ENCODE measurements at places on chromosomes 3 and 15.

- no peak for DNase-seq
These were observed 287.0 kb downstream of the SI start for GRCh38 chr3:164791263-164791662.

GRCh38 chr3:187186801-187187421, 10.4 kb upstream of the RTP1 start:
- no peak for DNase-seq

DNA sequence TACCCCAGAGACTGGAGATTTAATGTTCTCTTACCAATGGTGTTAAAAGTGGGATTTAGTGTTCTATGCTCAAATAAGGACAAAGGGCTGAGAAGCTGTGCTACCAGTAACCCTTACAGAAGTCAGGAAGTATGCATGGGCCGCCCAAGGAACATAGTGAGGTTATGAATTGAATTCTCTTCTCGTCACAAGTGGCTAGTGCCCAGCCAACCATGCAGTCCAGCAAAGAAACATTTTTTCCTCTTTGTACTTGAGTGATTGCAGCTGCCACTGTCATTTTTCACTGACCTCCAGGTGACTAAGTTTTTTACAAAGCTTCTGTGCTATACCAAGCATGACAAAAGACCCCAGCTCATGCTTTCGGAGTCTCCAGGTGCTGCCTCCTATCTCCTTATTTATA, 110.6 kb upstream of the DCBLD2 start:
- DNase-seq = no peak

DNA sequence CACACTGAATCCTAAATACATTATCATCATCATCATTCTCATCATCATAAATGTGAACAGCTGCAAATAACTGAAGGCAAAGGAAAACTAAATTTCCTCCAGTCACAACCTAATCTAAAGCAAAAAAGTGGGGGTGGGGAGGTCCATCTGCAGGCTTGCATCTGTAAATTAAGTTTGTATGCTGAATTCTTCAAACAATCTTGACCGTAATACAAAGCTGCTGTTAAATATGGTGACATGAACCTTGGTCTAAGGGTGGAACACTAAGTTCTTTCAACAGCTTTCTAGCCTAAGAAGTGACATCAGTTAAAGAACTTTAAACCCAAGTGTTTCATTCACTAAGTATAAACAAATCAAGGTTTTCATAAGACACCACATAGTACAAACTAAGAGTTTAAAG, 4.3 kb downstream of the LRRFIP2 start:
- DNase-seq = no peak

DNA sequence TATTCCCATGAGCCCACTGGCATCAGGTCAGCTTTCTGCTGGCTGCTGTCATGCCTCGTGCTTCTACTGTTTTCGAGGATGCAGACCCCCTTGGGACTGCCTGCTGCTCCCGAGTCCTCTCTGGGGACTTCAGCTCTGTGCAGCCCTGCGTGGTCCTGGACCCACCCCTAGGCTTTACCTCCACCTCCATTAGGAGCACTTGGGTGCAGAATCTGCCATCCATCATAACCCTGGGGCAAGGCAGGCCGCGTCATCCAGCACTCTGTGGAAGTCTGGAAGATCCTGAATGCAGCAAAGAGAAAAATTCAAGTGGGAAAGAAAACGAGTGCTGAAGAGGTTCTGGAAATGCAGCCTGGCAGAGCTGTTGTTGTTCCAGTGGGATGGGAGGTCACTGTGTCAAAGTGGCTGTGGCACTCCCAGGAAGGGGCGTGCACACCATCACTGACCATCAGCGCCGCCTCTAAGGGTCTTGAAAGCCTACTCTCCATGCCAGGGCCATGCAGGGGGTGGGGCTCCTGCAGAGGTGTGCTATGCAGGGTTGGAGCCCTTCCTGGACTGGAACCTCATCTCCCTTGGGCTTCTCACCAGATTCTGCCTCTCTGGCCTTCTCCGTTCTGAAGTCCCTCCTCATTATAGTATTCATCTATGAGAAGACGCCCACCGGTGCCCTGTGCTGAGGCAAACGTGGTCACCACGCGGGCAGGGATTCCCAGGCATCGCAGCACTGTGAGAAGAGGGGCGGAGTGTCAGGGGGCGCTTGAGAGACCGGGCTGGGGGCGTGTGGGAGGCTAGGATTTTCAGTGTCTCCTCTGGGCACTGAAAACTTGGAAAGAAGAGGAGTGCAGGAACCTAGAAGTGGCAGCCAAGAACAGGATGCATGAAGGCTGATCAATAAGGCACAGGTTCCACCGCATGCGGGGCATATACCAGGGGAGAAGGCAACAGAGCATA, 12.5 kb downstream of the EPB42 start:
- no peak for DNase-seq

GRCh38 chr15:56929399-56929798, 11.0 kb downstream of the TCF12 start:
- DNase-seq = no peak

DNA sequence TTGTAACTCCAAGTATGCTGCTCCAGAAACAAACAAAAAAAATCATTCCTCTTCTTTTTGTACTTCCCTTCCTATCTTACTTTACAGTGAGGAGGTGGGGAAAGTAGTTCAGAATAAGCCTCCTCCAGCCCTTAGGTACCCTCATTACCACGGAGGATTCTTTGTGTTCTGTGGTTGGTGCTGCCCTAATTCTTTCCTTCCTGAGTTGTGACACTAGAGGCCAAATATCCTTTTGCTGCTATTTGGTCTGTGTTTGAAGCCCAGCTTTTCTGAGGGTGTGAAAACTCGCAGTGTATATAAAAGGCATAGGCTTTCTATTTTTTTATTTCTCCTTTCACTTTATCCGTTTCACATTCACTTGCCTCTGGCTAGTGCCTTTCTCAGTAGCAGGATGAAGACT, 98.2 kb downstream of the HHLA2 start:
- DNase-seq = no peak

DNA sequence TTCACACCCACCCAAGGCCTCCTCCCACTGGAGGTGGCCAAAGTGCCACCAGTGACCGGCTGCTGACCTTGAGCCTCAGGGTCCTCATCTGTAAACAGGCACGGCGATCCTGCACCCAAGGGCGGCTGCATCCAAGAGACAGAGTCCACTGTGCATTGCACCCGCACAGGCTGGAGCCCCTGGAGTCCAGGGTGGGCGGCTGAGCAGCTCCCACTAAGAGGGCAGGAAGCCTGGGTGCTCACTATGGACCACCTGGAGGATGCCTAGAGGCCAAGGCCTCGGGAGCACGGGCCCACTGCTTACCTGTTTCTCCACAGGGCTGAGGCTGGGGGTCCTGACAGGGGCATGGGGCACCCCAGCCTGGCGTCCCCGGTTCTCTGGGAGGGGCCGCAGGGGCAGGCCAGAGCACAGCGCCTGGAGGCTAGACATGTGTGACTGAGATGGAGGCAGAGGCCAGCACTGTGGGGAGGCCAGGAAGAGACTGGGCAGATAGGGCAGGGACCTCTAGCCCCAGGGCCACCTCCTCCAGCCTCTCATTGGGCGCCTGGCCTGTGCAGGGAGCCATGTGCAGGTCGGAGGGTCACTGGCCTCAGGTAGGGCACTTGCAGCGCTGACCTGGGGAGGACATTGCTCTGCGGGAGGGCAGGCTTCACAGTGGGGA, at the start of gene UROC1:
UROC1 (minus strand) TSS at position 483 of the 661 bp plus-strand sequence; CDS start at position 429, 54 bp downstream.
- no peak for DNase-seq
